Stimulated activated CD8-positive, alpha-beta memory T cell treated with anti-CD3 and anti-CD28 coated beads, Interleukin-7, amount 100 ng/mL, for 4 hours (primary cell): ENCODE measurements at places on chromosomes 12 and 14.

DNA sequence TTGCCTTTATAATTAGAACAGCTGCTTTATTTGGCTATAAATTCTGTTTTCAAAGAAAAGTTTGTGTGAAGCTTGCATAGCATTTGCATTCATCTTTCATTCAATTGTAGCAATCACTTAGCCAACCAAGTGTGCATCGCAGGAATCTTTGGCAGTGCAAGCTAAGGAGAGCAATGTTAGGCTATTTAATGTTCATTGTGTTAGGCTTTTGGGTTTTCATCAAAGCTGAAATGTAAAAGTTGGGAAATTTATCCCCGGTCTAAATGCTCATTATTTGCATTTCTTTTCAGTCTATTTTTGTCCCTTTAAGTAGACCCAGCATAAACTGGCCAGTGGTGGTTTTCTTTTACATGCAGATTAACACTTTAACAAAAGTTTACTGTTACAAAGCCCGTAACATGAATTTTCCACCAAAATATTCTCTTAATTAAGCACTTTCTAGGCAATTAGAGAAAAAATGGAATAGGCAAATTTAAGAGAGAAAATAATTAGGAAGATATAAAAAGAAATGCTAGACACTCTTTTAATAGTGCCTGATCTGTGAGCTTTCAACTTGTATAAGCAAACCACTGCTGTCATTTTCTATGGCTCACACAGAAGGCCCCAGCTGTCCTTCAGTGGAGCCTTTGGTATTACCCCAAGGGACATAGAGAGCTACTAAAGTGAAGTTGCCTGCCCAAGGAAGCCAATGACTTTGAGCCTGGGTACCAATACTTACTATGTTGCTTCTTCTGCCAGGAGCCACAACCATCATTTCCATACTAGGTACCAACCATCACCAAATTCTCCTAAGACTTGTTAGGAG is 898.9 kb upstream of the SEL1L start:
- no peak for DNase-seq

GRCh38 chr12:102433304-102433703 is 47.1 kb downstream of the IGF1 start:
- no peak for DNase-seq

GRCh38 chr14:100567009-100567876 is 20.0 kb downstream of the BEGAIN start:
- no peak for DNase-seq

DNA sequence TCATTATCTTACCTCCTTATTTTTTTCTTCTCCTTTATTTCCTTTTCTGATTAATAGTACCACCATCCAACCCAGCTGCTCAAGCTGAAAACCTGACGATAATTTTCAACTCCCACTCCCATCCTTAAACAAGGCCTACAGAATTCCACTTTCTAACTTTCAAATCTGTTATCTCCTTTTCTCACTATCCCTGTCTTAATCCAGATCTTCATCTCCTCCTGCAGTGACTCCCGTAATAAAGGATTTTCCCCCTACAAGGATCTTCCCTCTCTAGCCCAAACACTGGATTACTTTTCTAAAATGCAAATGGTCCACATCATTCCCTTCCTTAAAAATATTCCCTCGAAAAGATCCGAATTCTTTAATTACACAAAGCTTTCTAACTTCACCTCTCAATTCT is 1.5 kb downstream of the TRAPPC6B start:
- DNase-seq = no peak

DNA sequence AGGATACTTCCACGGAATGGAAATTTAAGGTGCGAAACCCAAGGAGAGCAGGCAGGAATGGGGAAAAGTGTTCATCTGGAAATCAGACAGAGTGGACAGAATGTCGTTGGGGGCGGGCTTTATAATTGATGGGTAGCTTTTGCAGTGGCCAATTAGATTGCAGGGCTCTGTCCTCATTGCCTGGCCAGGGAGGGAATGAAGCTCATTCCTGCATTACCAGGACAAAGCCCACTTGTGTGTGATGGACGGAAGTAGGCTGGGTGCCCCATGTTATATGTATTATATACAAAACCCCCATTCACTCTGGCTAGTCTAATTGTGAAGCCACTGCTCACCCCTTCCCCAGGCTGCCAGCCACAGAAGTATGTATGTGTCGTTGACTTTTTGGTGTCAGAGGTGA is 23.6 kb downstream of the ZNF664 start:
- DNase-seq = no peak

- no peak for DNase-seq
Observed at GRCh38 chr14:49908433-49908782, 15.5 kb downstream of the ARF6 start.

DNA sequence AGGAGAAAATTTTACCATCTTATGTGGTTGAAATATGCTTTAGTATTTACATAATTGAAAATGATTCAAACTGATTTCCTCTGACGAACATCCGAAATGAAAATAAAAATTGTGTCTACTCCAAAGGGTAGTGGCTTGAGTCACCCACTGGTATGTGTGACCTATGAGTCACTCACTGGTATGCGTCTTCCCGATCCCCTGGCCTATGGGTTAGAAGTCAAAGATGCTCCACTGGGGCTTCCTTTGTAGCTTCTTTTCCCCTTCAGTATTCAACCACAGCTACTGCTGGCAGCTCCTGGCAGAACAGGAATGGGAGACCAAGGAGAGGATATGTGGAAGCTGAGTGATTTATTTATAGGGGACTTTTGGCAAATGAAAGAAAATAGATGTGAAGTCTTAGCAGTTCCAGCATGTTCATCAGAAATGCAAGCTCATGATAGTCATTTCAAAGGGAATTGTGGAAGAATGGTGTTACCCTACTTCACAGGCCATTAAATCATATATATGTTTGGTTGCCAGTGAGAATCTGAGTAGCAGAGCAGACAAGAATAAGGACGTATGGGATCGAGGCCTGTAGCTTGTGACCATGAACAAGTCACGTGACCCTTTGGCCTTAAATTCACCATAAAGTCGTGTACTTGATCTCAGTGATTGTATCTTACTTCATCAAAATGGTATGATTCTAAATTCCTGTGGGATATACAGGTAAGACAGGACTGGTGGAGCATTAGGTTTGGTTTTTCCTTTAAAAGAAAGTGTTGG is 108.3 kb downstream of the CRADD start:
- peak; percentile 34 for DNase-seq

DNA sequence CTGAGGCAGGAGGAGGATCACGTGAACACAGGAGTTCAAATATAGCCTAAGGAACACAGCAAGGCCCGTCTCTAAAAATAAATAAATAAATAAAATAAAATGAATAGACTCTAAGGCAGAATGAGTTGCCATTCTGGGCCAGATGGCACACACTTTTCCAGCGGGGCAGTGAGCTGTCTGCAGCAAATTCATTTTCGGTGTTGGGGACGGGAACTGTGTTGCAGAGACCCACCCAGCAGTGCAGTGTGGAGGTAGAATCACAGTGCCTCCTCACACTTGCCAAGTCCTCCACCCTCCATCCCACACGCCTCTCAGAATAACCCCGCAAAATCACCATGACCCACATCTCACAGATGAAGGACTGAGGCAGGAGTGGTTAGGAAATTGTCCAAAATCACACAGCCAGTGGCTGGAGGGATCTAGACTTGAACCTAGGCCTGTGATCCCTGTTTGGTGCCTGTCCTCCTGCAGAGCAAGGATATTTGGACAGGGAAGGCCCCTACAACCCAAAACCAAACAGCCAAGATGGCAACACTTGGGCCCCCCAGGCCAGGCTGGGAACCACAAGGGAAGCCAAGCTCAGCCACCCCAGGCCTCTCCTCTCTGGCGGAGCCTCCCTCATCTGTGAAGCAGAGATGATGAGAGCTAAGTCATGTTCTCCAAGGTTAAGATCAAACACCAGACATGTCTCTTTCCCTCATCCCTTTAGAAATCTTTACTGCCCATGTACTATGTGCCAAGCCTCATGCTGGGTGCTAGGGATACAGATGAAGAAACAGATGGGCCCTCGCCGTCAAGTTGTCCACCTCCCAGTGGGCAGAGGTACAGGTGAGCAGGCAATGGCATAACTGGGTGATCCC is 152.7 kb downstream of the DPF3 start:
- no peak for DNase-seq

- no peak for DNase-seq
Observed at GRCh38 chr12:45231515-45232145, 15.7 kb downstream of the ANO6 start.

GRCh38 chr14:93054006-93054405 is 61.7 kb downstream of the ITPK1 start:
- DNase-seq = no peak
